NCI-H748 treated with DMSO at 0.1 percent for 48 hours (cell line): ENCODE measurements at places on chromosomes 5 and 9.
A peak's percentile ranks its signal among the peaks of the same experiment; 100 is the strongest.

GRCh38 chr9:113621309-113621791, 157.8 kb downstream of the RGS3 start:
- no peak for DNase-seq

GRCh38 chr9:18463991-18464390, 10.0 kb upstream of the ADAMTSL1 start:
- DNase-seq, result no peak

GRCh38 chr5:4244306-4244705, 648.7 kb downstream of the IRX1 start:
- DNase-seq, result peak; percentile 53

DNA sequence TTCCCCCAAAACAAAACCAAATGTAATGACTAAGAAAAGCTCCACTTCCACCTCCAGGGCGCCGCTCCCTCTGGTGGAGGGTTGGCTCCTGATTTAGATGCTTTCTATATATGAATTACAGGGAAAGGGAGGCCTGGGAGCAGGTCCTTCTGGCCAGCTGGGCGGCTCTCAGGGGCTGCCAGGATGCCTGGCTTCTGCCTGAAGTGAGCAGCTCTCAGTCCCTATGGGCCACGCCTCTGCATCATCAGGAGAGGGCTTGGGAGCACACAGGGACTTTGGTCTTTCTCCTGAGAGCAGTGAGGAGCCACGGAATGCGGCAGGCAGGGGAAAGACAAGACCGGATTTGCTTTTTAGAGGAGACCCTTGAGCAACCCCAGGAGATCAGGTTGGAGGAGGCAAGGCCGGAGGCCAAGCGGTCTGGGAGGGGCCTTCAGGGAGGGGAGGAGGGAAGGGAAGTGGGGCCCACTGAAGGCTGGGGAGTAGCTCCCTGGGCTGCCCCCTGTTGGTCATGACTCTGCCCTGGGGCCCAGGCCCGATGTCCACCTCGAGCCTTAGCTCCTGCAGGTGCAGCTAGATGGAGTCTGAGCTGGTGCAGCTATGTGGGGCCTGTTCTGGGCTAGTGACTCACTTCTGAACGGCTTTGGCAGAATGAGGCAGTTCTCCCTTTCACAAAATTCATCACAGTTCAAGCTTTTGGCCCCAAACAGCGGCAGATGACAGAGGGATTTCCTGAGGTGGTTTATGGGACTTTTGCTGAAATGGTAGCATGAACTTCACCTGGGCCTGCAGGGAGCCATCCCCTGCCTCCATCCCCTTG, 11.3 kb upstream of the GRHPR start:
- DNase-seq, result no peak

DNA sequence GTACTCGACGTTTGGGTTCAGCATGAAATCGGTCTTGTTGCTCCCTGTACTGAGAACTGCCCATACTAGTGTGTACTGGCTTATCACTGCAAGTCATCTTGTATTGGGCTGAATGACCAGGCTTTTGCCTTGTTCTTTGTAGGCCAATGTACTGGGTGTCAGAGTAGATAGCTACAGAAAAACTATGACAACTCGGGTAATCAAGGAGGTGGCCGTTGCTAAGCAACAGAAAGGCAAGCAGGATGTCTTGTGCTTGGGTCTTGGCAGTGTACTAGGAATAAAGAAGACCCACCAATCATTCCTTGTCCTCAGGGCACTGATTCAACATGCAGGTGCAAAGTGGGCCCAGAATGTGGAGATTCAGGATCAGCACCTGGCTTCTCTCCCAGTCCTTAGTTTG, 11.9 kb upstream of the SHISAL2B start:
- no peak for DNase-seq

DNA sequence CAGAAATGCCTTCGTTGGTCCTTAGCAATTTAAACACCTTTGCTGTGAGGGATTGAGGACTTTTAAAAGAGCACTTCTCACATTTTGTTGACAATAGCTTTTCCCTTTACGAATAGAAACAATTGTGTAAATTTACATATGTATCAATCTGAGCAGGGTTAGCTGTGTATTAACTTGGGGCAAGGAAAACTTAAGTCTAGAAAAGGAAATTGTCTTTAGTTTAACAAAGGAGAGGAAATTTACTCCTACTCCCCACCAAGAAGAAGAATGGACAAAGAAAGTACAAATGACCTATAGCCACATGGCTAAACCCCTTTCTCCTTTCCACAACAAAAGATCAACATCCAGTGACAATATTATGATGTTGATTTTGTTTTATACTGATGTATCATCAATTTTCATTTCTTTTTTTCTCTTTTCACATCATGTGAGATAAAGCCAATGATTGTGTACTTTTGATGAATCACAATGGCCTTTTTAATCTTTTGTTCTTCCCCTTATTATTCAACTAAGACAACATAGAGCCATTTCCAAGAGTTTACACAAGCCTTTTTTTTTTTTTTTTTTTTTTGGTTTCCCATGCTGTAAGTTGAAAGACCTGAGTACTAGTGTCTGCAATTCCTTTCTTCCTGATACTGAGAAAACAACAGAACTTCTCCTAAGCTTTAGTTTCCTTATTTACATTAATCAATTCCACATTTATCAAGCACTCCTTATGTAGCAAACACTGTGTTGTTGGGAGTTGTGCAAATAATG, 19.0 kb downstream of the FOXB2 start:
- peak; percentile 48 for DNase-seq

GRCh38 chr5:65955746-65956145, 29.4 kb downstream of the ERBIN start:
- DNase-seq, result no peak

GRCh38 chr5:52443187-52443586, 344.5 kb upstream of the ITGA1 start:
- DNase-seq, result no peak

GRCh38 chr9:84996029-84996428, 326.5 kb downstream of the NTRK2 start:
- DNase-seq, result no peak

- no peak for DNase-seq
These were observed 280.2 kb downstream of the IRX2 start for GRCh38 chr5:2471152-2471879.

GRCh38 chr5:38832810-38833209, 13.0 kb upstream of the OSMR start:
- DNase-seq, result no peak

GRCh38 chr9:86079421-86079831, 19.9 kb downstream of the GOLM1 start:
- no peak for DNase-seq
